Neuronal stem cell (in vitro differentiated cells): ENCODE measurements at places on chromosomes 13 and 19.
A peak's percentile ranks its signal among the peaks of the same experiment; 100 is the strongest.

DNA sequence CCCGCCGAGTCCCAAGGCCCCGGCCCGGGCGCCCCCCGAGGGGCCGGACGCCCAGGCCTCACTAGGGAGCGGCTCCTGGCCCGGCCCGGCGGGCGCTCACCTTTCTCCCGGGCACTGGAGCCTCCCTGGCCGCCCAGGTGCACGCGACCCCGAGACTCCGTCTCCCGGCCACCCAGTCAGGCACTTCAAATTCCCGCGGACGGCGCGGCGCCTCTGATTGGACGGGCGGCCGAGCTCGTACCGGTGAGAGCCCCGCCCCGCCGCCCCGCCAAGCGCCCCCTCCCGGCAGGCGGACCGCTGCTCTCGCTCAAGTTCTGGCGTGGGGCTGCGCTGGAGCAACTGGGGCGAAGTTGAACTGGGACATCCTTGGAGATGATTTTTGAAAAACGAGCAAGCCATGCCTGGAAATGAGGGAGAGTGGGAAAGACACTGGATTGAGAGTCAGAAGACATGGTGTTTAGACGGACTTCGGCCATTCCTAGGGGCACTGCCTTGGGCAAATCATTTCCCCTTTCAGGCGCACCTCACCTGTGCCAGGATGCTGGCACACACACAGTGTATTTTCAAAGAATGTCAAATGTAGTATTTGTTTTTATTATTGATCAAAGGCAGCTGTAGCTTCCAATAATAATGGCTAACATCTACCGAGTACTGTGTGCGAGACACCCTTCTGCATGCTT lies 485.3 kb downstream of the UQCRFS1 start:
- DNase-seq = peak; percentile 56

DNA sequence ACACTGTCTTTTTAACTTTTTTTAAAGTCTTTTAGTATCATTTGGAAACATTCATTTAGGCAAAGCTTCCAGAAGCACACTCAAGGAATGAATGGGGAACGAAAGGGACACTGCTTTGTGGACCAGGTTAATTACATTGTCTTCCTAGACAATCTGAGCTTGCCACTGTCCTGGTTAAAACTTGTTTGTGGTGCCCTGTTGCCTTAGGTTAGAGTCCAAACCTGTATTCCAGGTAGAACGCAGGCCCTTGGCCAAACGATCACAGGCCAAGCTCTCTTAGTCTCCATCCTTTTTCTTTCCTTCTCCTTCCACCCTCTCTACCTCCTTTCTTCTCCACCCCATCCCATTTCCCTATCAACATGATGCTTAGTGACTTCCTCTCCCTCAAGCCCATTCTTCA lies 66.8 kb downstream of the ERCC5 start:
- DNase-seq = no peak

GRCh38 chr13:62357887-62358645 lies 942.4 kb upstream of the PCDH20 start:
- peak; percentile 77 for DNase-seq

GRCh38 chr19:12837225-12837624 lies 1.1 kb upstream of the MAST1 start:
- no peak for DNase-seq

- no peak for DNase-seq
Measured at GRCh38 chr19:1130771-1131717, 27.2 kb downstream of the GPX4 start.

DNA sequence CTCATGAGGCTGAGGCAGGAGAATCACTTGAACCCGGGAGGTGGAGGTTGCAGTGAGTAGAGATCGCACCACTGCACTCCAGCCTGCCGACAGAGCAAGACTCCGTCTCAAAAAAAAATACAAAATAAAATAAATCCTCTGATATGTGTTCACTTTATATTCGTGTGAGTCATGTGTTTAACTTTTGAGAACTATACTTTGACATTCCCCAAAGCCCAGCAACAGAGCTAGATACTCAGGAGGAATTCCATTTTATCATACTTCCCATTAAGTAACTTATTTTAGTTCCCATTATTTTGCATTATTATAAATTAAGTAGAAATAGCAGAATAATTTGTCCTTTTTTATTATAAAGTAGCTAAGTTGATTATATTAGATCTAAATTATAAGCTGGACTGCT lies 3.3 kb upstream of the CHAMP1 start:
- no peak for DNase-seq

- DNase-seq = no peak
Measured at GRCh38 chr19:55643887-55644176, 383 bp downstream of the ZNF581 start.

DNA sequence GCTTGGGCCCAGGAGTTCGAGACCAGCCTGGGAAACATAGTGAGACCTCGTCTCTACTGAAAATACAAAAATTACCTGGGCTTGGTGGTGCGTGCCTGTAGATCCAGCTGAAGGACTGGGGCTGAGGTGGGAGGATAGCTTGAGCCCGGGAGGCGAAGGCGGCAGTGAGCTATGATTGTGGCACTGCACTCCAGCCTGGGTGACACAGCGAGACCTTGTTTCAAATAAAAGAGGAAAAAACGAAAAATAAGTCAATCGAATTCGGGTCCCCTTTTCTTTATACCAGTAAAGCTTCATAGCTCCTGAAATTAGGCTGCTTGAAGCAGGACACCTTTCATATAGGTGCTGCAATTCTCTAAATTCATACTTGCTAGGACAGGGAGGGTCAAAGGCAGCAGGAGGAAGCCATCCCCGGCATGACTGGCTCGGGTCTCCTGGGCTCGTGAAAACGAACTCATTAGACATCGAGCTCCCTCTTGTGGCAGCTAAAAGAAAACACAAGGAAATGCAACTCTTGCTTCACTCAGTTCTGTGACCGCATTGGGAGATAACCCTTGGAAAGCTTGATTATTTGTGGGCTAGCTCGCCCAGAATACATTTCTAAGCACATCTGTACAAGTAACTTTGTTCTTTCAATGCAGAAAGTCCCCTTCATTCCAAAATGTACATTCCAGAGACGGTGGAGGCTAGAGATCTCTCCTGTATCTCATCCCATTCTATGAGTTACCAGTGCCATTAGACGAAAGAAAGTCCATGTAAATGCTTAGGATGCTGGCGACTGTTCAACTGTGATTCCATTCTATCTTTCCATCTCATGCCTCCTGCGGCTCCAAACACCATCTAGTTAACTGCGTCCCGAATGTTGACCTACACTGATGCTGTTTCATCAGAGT lies 16.8 kb downstream of the FPR2 start:
- peak; percentile 70 for DNase-seq

DNA sequence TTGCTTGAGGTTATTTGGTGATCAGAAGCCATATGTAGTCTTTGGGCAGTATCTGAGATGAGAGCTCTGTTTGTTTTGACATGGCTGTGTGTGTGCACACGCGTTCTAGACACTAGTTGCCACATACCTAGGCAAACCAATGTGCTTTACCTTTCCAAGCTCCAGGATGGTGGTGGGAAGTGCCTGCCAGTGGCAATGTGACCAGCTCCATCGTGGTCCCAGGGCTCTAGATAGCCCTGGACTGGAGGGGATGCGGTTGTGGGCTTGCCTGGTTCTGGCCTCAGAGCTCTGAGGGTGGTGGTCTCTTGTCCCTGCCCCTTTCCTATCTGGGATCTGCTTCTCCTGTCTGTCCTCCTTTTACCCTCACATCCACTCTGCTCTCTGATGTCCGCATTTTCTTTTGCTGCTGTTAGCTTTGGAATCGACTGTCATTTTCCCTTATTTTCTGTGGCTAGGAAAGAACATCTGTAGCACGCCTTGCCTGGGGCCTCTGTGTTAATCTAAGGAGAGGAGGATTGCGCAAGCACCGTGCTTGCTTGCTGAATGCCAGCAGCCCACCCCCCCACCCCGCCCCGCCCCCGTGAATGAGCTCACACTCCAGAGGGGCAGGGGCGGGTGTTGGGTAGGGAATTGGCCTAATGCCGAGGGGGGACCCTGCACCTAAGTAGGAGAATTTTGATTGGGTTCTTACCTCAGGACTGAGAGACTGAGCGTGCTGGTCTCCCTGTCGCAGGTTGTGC lies 89.5 kb downstream of the ARHGEF7 start:
- no peak for DNase-seq

DNA sequence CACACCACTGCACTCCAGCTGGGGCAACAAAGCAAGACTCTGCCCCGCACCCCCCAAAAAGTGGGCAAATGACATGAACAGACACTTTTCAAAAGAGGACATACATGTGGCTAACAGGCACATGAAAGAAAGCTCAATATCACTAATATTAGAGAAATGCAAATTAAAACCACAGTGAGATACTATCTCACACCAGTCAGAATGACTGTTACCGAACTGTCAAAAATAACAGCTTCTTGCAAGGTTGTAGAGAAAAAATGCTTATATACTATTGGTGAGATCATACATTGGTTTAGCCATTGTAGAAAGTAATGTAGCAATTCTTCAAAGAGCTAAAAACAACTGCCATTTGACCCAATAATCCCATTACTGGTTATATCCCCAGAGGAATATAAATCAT lies 99.5 kb upstream of the SPATA13 start:
- DNase-seq = no peak

DNA sequence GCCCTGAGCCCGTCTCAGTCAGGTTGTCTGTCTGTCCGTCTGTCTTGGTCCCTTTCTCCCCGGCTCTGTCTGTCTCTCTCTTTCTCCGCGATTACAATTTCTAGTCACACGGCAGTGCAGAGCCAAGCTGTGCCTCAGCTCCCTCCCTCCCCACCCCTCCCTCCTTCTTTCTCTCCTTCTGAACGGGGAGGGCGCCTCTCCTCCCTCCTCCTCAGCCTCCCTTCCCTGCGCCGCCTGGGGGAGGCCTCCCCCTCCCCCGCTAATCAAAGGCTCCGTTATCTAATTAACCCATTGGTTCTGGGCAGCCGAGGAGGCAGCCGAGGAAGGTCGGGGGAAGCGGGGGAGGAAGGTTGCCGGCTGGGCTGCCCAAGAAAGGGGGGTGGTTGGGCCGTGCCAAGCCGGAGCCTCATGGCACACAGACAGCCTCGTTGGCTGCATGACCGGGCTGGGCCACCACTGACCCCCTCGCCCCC lies 16.5 kb downstream of the LRRC4B start:
- DNase-seq = peak; percentile 75

GRCh38 chr19:41646589-41647204 lies 19.8 kb upstream of the CEACAM4 start:
- DNase-seq = no peak

- peak; percentile 78 for DNase-seq
Measured at GRCh38 chr13:74135326-74136083, 1.3 kb upstream of the KLF12 start.

- no peak for DNase-seq
Measured at GRCh38 chr13:100298691-100299090, 209.8 kb downstream of the PCCA start.
